ENCODE measurements at places on chromosomes 2 and 18. TPM values are rescaled to one million over a fixed set of nuclear protein-coding genes. Genes with fewer than 3 reads are reported as not detected.

The GNAL gene
- 0.07 TPM for total RNA-seq

The C2orf78 gene
- total RNA-seq = not detected

The C2orf15 gene
- total RNA-seq = not detected

The NPAS2 gene
- total RNA-seq = 9.5 TPM

The COBLL1 gene
- 44.7 TPM for total RNA-seq

The MEP1B gene
- not detected for total RNA-seq

The B3GNT7 gene
- total RNA-seq = 0.54 TPM

The DNAH7 gene
- total RNA-seq = 0.23 TPM

The CERKL gene
- total RNA-seq = not detected

The MAP3K20 gene
- 134 TPM for total RNA-seq

The LRRTM1 gene
- not detected for total RNA-seq

The FOSL2 gene
- total RNA-seq = 103 TPM

The NEB gene
- 0.27 TPM for total RNA-seq
